Activated gamma-delta T cell treated with Interleukin-2 at 50 U/mL for 16 hours (primary cell): ENCODE measurements at places on chromosomes 13 and 19.
A peak's percentile ranks its signal among the peaks of the same experiment; 100 is the strongest.

DNA sequence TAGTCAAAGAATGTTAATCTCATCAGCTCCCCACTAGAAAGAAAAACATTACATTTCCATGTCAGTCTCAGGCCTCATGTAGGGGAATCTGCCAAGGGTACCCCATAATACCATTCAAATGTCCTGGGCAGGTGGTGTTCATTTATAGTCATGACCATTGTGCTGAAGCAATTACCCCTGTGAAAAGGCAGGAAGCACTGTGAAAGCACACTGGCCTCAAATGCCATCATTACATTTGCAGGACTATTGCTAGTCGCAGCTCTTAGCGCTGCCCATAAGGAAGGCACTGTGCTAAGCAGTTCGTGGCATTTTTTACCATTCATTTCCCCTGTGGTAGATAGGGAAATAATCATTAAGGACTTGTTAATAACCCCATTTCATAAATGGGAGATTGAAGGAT lies 109.0 kb downstream of the LHFPL6 start:
- DNase-seq = no peak

GRCh38 chr13:113672002-113672651 lies 5.1 kb downstream of the GRK1 start:
- no peak for DNase-seq

- DNase-seq = no peak
Observed at GRCh38 chr19:46299695-46300094, 2.9 kb downstream of the HIF3A start.

- DNase-seq = no peak
Observed at GRCh38 chr13:113917594-113918371, 53.9 kb upstream of the GAS6 start.

- no peak for DNase-seq
Observed at GRCh38 chr13:26618726-26619125, 61.2 kb downstream of the WASF3 start.

GRCh38 chr13:79995334-79995733 lies 345.6 kb downstream of the SPRY2 start:
- DNase-seq = no peak

DNA sequence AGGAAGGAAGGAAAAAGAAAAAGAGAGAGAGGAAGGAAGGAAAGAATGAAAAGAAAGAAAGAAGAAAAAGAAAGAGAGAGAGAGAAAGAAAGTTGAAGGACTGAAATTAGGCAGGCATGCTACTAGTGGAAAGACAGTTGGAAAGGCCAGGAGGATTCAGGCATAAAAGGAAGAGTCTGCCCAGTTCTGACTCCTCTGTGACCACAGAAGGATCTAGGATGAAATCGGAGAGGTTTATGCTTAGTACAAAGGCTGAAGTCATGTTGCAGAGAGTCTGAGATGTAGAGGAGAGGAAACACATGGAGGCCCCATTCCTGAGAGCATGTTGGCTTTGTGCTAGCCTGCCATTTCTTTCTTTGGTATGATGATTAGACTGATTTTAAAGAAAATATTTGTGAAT lies 246.5 kb upstream of the ARGLU1 start:
- DNase-seq = no peak

DNA sequence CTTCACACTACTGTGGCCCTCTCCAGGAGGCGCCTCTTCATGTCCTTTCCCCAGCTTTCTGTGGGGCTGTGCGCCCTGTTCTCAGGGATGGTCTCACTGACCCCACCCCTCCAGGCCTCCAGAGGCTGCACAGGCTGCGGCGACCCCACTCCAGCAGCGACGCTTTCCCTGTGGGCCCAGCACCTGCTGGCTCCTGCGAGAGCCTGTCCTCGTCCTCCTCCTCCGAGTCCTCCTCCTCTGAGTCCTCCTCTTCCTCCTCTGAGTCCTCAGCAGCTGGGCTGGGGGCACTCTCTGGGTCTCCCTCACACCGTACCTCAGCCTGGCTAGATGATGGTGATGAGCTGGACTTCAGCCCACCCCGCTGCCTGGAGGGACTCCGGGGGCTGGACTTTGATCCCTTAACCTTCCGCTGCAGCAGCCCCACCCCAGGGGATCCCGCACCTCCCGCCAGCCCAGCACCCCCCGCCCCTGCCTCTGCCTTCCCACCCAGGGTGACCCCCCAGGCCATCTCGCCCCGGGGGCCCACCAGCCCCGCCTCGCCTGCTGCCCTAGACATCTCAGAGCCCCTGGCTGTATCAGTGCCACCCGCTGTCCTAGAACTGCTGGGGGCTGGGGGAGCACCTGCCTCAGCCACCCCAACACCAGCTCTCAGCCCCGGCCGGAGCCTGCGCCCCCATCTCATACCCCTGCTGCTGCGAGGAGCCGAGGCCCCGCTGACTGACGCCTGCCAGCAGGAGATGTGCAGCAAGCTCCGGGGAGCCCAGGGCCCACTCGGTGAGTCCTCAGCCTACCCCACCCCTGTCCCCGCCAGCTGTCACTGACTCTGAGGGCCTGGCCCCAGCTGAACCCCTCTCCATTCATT lies 11.2 kb downstream of the ARHGAP33 start:
- no peak for DNase-seq

- no peak for DNase-seq
Observed at GRCh38 chr19:19748249-19748938, 15.5 kb upstream of the ZNF14 start.

DNA sequence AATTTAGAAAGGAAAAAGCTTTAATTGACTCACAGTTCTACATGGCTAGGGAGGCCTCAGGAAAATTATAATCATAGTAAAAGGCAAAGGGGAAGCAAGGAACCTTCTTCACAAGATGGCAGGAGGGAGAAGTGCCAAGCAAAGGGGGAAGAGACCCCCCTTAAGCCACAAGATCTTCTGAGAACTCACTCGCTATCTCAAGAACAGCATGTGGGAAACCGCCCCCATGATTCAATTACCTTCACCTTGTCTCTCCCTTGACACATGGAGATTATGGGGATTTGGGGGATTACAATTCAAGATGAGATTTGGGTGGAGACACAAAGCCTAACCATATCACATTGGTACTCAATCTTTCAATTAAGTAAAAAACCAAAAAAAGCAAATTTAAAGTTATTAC lies 1778.7 kb upstream of the MIR17HG start:
- no peak for DNase-seq

DNA sequence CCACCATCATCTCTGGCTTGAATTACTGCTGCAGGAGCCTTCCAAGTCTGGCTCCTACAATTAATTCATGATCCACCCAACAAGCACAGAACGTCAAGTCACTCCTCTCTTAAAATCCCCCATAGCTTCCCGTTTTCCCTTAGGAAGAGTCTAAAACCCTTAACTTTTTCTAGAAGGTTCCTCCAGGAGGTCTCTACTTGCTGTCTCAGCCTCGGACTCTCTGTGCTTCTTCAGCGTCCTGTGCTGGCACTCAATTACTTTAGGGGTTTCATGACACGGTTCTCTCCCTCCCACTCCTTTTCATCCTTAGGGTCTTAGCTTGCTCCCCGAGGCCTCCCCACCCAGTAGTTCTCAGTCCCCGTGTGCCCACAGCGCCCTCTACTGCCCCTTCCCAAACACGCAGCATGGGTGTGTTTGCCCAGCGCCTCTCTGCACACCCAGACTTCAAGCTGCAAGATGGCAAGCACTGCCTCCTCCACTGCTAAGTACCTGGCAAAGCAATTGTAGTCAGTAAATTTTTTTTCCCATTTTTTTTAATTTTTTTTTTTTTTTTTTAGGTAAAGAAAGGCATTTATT lies 25.8 kb upstream of the MAP3K10 start:
- peak; percentile 67 for DNase-seq

DNA sequence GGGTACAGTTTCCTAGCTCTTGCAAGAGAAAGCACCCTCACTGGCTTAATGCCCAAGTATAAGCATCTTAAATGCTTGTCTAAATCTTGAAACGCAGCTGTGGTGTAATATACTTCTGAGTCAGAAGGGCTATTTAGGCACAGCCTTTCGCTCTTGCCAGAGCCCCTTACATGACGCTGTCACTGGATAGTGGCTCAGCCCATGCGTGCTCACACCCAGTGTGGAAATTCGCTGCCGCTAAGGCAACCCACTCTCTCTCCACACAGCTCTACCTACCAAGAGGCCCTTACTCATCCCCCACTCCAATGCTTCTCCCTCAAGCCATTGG lies 24.0 kb downstream of the UQCRFS1 start:
- DNase-seq = no peak

GRCh38 chr19:11247391-11247790 lies 8.0 kb downstream of the ANGPTL8 start:
- DNase-seq = no peak

GRCh38 chr13:97905517-97905916 lies 48.0 kb upstream of the IPO5 start:
- no peak for DNase-seq

GRCh38 chr13:100389617-100390016 lies 199.0 kb downstream of the GGACT start:
- DNase-seq = no peak

DNA sequence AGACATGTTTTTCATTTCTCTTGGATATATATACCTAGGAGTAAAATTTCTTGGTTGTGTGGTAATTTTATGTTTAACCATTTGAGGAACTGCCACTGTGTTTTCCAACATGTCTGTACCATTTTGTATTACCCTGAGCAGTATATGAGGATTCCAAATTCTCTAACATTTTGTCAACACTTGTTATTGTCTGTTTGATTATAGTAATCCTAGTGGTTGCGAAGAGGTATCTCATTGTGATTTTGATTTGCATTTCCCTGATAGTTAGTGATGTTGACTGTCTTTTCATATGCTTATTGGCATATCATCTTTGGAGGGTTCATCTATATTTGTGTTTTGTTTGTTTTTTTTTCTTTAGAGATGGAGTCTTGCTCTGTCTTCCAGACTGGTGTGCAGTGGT lies 21.4 kb downstream of the GARRE1 start:
- DNase-seq = no peak

GRCh38 chr19:33428627-33429125 lies 55.2 kb downstream of the CEBPG start:
- DNase-seq = no peak

DNA sequence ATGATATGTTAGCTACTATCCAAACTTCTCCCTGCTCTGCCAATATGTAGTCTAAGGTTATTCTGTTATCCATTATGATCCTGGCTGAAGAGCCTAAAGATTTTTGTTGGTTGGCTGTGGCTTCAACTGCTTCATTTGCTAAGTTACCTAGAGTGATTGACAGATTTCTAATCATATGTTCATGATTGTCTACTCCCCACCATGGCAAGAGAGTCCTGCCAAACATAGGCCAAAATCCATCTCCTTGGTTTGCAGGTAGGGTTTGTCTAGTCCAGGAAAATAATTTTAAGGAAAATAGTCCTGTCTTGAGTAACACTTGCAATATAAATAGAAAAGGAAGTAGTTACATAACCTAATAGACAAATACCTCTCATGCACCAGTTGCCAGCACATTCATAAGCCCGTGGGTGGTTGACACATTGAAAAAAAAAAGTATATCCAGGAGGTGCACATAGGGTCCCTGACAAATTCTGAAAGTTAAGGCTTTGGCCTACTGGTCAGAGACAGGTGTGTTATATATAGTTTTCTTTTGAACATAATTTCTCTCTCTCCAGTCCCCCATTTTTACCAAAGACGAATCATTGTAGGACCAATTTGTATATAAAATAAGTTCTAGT lies 5.4 kb upstream of the CBY2 start:
- DNase-seq = no peak

GRCh38 chr19:11096210-11096841 lies 7.1 kb downstream of the LDLR start:
- no peak for DNase-seq

GRCh38 chr13:98761126-98761985 lies 8.9 kb upstream of the SLC15A1 start:
- no peak for DNase-seq

GRCh38 chr19:35162471-35163326 lies 8.2 kb downstream of the FXYD5 start:
- no peak for DNase-seq

- DNase-seq = no peak
Observed at GRCh38 chr13:78258304-78258703, 339.7 kb upstream of the EDNRB start.

DNA sequence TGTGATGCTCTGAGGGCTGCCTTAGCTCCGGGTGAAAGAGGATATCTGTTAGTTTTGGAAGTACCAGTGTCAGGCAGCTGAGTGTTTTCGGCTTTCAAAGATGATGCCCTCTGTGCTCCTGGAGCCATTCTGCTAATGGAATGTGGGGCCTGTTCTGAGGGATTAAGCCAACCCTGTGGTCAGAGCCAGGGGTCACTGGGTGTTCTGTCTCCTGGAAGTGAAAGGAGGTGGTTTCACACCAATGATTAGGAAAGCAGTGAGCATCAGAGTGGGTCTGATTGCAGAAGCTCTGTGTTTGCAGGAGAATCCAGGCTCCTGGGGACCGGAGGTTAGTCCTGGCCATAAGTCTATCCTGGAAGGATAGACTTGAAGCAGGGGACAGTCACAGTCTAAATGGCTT lies 94.6 kb downstream of the UQCRFS1 start:
- no peak for DNase-seq

- DNase-seq = no peak
Observed at GRCh38 chr13:28494778-28495537, at the start of gene FLT1. FLT1 (minus strand) TSS chr13:28495128; CDS start chr13:28494843, 285 bp downstream.

GRCh38 chr19:14774373-14774772 lies 4.0 kb downstream of the ADGRE2 start:
- no peak for DNase-seq
